H4 (cell line): ENCODE measurements at places on chromosomes 2 and 18. TPM values are rescaled to one million over a fixed set of nuclear protein-coding genes. Genes with fewer than 3 reads are reported as not detected.

Gene FOXI3
- not detected in 2 replicates for total RNA-seq

DNA sequence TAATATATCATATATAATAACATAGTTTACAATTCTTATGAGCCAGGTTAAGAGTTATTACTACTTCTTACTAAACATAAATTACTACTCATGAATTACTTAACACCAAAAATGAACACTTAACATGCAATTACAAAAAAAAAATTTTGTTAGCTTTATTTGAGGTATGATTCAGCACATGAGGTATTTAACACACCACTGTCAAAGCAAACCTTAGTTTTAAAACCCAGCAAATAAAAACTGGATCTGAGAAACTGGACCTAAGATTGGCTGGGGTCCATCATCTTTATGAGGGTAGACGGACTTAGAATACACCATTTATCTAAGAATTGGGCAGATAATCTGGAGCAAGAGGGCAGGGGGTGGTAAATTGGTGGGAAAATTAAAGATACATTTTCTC, 81.8 kb upstream of the CREB1 start:
- no peak for DNase-seq

GRCh38 chr2:24972315-24972961, 683 bp upstream of the DNAJC27 start:
- DNase-seq: no peak

DNA sequence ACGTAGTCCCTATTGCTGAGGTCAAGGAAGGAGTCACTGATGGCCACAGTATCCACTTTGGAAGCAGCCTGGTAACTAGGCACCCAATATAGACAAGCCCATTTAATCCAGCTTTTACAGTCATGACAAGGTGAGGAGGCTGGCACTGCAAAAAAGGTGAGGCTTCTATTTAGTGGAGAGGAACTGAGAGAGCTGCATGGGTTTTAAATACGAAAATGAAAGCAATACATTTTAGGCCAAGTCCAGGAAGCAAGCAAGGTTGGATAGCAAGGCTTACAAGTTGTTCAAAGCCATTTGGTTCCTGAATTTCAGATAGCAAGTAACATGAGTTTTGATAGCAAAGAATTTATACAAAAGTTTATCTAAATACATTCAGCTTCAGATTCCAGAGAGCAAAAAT, 80.4 kb downstream of the SGPP2 start:
- DNase-seq: no peak

Gene BOK
- total RNA-seq: 1.2 and 2.3 TPM in 2 replicates
